ENCODE measurements at places on chromosomes 4 and X.

GRCh38 chr4:177699365-177700213, 257.4 kb upstream of the AGA start:
- DNase-seq: no peak

DNA sequence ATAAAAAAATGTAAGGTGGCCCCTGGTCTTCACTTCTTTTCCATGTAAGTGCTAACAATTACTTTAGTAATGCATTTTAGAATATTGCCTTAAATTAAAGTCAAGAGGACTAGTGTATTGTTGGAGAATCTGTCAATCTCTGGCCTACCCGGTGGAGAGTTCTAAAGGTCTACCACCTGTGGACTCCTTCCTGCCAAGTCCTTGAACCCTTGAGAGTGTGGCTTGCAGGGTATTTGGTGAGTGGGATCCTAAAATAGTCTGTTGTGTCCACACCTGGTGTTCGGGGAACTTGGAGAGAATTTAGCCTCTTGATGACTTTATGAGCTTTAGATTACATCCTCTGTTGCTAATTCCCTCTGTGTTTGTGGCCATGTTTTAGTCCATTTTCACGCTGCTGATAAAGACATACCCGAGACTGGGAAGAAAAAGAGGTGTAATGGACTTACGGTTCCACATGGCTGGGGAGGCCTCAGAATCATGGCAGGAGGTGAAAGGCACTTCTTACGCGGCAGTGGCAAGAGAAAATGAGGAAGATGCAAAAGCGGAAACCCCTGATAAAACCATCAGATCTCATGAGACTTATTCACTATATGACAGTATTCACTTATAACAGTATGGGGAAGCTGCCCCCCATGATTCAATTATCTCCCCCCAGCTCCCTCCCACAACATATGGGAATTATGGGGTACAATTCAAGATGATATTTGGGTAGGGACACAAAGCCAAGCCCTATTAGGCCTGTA, 23.8 kb downstream of the DDIT4L start:
- DNase-seq: no peak

DNA sequence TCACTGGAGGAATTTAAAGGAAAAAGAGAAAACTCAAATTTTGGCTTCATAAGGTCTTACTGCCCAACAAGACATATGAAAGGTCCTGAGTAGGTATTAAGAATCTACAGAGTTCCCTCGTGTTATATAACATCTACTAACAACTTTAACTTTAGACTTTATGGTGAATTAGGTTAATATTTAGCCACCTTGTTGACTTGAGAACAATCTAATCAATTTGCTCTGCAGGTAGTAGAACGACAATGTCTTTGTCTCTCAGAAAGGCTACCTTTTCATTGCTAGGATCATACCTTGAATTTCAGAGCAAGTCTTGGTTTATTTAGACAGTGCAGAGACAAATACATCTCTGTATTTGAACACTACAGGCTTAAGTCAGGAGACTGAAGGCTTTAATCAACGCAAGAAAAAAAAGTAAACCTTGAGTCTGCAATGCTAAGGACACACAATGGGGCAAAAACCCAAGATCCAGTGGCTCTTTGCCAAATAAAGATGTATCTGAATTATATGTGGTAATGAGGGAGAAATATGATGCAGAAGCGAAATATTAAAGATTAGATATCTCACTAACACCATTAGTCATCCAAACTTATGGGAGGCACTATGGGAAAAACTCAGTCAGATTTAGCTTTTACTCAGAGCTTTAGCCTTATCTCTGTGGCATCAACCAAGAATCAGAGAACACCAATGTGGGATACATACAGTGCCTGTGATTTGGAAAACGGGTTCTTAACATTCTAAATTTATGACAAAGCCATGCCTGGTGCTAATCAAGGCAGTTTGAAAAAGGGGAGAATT, 93.6 kb upstream of the FTHL17 start:
- DNase-seq: no peak

DNA sequence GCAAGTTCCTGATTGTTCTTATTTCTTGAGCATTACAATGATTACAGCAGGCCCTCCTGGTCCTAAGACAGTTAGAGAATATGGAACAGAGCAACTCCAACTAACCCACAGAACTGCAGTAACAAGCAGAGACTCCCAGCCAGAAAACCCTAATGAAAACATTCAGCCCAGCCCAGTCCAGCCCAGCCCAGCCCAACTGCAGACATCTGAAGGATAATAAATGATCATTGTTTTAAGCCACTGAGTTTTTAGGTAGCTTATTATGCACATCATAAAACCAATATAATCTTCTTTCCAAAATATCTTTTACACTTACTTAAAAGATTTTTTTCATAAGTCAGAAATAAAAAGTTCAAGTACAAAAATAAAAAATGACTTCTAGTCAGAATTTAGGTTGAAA, 51.3 kb downstream of the SPOCK3 start:
- DNase-seq: no peak

DNA sequence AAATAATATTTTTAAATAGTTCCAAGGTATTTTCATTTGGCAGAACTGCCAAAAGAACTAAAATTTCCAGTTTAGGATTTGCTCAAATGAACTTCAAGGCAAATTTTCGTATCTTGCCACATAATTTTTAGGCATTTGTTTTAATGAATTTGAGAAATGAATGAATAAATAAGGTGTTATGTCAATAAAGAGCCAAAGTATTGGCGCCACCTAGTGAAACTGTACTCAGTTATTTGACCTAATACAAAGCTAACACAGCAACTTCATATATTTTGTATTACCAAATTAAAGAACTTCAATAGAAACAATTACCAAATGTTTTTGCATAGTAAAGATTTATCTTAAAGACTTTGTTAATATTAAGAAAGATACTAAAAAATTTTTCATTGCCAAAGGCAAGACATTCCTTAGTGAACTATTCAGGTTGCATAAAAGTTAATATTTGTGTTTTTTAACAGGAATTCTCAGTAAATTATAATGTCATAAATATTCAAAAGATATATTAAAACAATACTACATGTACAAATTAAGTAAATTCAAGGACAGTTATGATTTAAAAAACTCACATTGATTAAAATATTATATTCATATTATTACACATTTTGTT, 50.3 kb downstream of the STPG2 start:
- peak; percentile 1 for DNase-seq

DNA sequence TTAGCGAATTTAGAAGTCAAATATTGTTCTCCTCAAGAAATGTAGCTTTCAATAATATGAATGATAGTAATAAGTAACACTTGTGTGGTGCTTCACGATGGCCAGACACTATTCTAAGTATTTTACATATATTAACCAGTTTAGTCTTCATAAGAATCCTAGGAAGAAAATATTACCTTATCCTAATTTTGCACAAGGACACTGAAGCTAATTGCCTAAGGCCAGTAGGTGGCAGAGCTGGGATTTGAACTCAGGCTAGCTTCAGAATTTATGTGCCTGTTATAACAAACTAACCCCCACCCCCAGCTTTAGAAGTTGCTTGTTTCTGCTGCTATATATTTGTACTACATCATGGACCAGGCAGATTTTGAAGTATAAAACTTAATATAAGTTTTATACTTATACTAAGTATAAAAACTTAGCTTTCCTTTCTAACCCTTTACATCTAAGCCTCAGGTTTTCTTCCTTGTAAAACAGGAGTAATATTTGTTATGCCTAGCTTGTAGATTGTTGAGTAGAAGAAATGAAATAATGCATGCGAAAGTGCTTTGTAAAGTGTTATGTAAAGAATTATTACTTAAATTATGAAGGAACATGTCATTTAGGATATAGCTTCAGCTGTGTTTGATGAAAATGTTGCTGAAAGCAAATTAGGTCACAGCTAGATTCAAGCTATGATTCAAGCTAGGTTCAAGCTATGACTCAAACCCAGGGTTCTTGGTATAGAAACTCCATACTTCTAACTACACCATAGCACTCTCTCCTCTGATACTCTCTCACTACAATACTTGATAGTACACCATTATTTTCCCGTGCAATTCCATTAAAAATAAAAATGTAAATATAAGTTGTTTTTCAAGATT, 4.2 kb upstream of the CDS1 start:
- peak; percentile 49 for DNase-seq

DNA sequence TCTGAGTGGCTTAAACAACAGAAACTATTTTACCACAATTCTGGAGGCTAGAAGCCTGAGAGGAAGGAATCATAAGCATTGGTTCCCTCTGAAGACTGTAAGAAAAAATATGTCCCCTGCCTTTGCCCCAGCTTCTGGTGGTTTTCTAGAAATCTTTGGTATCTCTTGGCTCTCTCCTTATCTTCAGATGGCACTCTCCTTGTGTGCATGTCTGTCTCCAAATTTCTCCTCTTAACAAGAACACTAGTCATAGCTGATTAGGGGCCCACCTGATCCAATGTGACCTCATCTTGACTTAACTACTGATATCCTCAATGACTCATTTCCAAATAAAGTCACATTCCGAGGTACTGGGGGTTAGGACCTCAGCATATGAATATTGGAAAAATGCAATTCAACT, 635.0 kb upstream of the NR3C2 start:
- no peak for DNase-seq

GRCh38 chr4:115871596-115871995, 758.2 kb upstream of the NDST4 start:
- DNase-seq: no peak

DNA sequence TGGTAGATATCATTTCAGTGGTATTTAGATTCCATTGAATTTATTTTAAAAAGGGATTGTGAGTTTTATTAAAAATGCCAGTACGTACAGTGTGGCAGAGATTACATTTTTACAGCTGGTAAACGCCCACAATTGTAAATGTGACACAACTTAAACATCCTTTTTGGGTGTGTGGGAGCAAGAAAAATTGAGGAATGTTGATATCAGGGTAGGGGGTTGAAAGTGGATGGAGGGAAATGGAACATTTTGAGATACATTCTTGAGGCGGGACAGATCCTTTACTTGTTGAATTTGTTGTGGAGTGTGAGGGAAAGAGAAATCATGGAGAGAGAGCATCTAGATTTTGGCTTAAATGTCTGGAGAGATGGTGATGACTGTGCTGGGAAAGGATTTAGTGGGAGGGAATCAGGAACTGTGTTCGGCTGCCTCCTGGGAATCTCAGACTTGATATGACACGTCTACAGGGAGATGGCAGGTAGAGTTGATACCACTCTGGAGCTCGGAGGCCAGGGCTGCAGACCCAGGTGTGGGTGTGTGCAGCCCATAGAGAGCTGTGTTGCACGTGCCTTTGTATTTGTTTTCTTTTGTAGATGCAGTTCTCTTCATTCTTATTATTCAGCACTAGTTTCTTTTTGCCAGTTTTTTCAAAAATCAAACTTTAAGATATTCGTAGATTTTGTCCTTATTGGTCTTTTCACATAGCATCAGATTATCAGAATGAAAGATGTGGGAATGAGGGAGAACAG, 10.8 kb downstream of the TMEM131L start:
- DNase-seq: no peak

GRCh38 chr4:88962396-88962795, 94.6 kb downstream of the FAM13A start:
- no peak for DNase-seq

GRCh38 chr4:109078724-109079123, 223.7 kb downstream of the COL25A1 start:
- DNase-seq: peak; percentile 85

GRCh38 chr4:119615068-119615719, 13.4 kb downstream of the PDE5A start:
- no peak for DNase-seq

- no peak for DNase-seq
These were observed 2.3 kb downstream of the AMMECR1 start for GRCh38 chrX:110315551-110315950.

- DNase-seq: no peak
These were observed 53.5 kb downstream of the PAGE2 start for GRCh38 chrX:55142206-55142918.

GRCh38 chr4:42278709-42279324, 118.5 kb upstream of the SHISA3 start:
- no peak for DNase-seq

- peak; percentile 30 for DNase-seq
These were observed 900.3 kb downstream of the PCDH7 start for GRCh38 chr4:31620476-31620875.

DNA sequence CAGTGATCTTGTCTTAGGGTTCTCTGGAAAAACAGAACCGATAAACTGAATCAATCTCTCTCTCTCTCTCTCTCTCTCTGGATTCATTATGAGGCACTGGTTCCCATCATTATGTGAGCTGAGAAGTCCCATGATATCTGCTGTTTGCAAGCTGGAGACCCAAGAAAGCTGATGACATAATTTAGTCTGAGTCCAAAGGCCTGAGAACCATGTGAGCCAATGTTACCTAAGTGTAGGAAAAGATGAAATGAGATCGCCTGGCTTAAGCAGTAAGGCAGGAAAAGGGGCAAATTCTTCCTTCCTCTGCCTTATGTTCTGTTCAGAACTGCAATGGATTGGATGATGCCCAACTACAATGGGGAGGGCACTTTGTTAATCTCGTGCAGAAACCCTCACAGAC, 207.4 kb downstream of the RBM46 start:
- DNase-seq: no peak

GRCh38 chr4:85901500-85901899, 426.6 kb downstream of the ARHGAP24 start:
- peak; percentile 80 for DNase-seq

GRCh38 chr4:153026591-153027346, 90.6 kb downstream of the FHDC1 start:
- no peak for DNase-seq

- DNase-seq: no peak
These were observed 104.0 kb upstream of the BMP2K start for GRCh38 chr4:78671903-78672815.

GRCh38 chrX:19176901-19177630, 54.8 kb upstream of the ADGRG2 start:
- DNase-seq: no peak

DNA sequence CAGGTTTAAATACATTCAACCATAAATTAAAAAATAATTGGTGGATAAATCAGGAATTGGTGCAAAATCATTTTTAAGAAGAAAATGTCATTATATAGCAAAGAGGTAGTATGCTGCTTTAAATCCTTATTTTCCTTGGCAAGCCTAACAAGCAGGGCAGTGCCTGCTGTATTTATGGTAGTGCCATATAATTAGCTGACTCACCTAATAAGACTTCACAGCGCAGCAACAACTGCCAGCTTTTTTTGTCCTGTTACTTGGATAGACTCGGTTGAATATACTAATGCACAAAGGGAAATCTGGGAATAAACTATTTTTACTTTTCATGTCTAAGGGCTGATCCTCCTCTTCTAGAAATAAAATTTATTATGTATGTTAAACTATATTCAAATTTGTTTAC, 99.1 kb downstream of the SNCA start:
- DNase-seq: peak; percentile 83

Measured in fibroblast of gingiva (primary cell).